Activated T-helper 17 cell treated with anti-CD3 and anti-CD28 coated beads, Interleukin-2, amount 50 U/mL, for 72 hours (primary cell): ENCODE measurements at places on chromosomes 3 and 15. TPM values are rescaled to one million over a fixed set of nuclear protein-coding genes. Genes with fewer than 3 reads are reported as not detected.

- ATAC-seq = no peak
Observed at GRCh38 chr15:26521691-26522198, 251.1 kb downstream of the GABRB3 start.

GRCh38 chr3:149534671-149535332 lies 60.3 kb downstream of the TM4SF4 start:
- no peak for ATAC-seq

DNA sequence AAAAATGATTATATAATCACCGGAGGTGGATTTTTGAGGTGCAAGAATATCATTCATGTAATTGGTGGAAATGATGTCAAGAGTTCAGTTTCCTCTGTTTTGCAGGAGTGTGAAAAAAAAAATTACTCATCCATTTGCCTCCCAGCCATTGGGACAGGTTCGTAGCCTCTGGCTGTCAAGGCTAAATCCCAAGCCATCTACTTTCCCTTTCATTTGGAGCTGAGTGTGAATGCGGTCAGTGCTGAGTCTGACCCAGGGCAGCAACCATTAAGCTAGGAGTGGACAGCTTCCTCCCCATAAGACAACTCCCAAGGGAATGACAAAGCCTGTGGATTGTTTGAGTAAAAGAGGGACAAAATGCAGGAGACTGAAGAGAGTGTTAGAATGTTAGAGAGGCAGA lies 33.6 kb downstream of the PARP14 start:
- no peak for ATAC-seq

GRCh38 chr15:31347981-31348803 lies 21.6 kb downstream of the KLF13 start:
- no peak for ATAC-seq

Gene CLEC3B
- 0.66 TPM for total RNA-seq

Gene AADAC
- not detected for total RNA-seq

Gene IQCH
- 0.89 TPM for total RNA-seq
